ENCODE measurements at places on chromosomes 1 and 21.

GRCh38 chr1:243469497-243469896 lies 213.7 kb downstream of the SDCCAG8 start:
- DNase-seq = no peak

DNA sequence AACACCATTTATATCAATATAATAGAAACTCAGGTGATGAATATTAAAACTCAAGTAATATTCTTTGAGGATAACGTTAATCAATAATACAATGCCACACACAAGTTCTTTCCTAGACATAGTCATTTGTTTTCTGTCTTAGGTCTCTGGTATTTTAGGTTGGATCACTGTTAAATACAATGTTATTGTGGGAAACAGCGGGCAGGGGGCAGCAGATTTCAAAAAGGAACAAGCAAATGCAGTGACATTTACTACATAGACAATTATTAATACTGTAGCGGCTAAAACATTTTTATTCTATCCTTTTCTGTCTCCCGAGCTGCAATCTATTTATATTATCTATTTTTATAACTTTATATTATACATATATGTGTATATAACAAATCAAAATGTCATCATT lies 186.4 kb upstream of the ZNHIT6 start:
- DNase-seq = no peak

- no peak for DNase-seq
These were observed 83.3 kb downstream of the FNBP1L start for GRCh38 chr1:93531193-93531592.

GRCh38 chr1:155473151-155473821 lies 89.3 kb downstream of the ASH1L start:
- no peak for DNase-seq

DNA sequence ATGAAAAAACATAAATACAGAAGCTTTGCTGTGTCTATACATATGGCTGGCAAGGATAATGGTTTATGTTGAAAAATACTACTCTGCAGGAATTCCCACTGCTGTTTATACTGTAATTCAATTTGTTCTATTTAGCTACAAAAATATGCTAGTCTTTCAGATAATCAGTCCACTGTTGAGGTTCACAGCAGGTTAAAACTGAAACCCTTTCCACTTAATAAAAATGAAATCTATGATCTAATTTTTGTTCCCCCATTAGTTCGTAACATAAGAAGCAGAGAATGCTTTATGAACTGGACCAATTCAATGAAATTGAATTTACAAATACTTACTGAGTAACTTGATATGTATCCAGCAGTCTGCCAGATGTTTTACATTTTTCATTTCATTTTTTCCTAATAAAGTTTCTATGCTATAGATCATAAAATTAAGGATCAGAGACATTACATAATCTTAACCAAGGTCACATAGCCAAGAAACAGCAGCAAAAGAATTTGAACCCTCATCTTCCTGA lies 360.1 kb upstream of the BEND5 start:
- no peak for DNase-seq

All from dorsolateral prefrontal cortex (tissue), 122 donors.